NCI-H187 treated with DMSO at 0.1 percent for 48 hours (cell line): ENCODE measurements at places on chromosomes 12 and 14.

- DNase-seq: no peak
Observed at GRCh38 chr14:104926619-104927431, 2.1 kb downstream of the PLD4 start.

GRCh38 chr12:57089271-57090245, 644 bp downstream of the NAB2 start:
- no peak for DNase-seq

DNA sequence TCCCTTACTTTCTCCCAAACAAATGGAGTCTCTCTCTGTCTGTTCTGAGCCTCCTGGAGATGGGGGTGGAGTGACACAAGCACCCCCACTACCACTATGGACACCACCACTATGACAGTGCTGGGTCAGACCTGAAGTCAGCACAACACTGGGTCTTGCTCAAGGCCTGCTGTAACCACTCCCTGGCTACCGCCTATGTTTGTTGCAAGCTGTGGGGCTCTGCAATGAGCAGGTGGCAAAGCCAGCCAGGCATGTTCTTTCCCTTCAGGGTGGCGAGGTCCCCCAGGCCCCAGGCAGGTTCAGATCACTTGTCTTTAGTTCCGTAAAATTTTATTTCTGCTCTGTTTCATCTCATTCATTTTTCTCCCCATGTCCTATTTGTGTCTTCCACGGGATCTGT, 349.8 kb downstream of the TMEM121 start:
- DNase-seq: no peak

GRCh38 chr12:112759786-112760185, 31.8 kb upstream of the RPH3A start:
- DNase-seq: no peak

DNA sequence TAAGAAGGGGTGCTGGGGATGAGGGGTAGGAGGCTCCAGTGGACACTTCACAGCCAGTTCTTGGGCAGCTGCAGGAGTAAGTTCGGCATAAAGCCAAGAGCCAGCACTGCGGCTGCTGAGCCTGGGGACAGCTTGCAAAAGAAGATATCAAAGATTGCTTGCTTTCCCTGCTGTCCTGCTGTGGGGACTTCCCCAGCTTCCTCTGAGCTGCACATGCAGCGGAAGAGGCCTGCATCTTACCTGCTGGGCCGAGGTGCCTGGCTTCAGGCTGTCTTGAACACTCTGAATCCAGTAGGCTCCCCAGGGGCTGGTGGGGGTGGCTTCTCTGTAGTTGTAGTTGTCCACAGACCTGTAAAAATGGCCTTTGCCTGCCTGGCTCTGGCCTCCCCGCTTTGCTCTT, 1.3 kb downstream of the CHGA start:
- DNase-seq: no peak

GRCh38 chr12:26119391-26119989, 5.3 kb downstream of the BHLHE41 start:
- no peak for DNase-seq

DNA sequence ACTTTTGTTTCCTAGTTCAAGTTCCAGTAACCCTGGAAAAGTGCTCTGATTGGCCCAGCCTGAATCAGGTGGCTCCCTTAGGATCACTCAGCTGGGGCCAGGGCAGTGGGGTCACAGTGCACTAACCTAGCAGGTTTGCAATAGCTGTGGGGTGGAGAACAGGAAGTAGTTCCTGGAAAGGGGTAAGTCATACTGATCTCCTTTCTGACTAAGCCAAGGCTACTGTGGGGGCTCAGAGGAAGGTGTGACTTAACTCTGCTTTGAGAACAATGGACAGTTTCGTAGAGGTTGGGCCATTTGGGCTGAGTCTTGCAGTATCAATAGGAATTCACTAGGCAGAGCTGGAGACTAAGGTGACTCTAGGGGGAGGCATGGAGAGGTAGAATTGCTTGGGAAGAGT, 89.4 kb downstream of the KIF26A start:
- DNase-seq: no peak
